ENCODE measurements at places on chromosomes 11 and 22.
A peak's percentile ranks its signal among the peaks of the same experiment; 100 is the strongest.

DNA sequence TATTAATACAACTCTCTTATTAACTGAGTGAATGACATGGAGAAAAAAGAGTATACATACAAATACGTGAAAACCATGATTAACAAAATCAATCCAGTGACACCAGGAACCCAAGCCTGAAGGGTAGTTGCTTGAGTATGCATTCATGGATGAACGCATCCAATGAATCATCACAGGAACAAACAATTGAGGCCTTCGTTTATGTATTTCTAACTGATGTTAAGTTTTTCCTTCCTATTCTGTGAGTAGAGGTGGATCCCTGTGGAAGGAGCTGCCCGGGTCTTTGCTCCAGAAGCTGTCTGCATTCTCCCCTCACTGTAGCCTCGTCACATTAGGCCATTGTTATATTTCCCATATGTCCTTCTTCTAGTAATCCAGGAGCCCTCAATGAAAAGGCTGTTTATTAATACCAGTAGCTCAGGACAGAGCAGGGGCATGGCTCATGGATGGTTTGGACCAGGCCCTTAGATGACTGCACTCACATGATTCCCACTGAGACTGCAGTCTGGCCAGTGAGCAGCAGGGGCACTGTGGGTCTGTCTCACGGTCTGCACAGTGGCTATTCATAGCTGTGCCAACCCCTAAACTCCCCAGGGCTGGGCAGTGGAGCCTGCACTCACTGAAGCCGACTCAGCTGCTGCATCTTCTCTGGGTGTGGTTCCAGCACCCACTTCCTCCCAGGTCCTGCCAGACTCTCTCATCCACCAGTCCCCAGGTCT is 128.1 kb upstream of the TOP3B start:
- DNase-seq = peak; percentile 62

DNA sequence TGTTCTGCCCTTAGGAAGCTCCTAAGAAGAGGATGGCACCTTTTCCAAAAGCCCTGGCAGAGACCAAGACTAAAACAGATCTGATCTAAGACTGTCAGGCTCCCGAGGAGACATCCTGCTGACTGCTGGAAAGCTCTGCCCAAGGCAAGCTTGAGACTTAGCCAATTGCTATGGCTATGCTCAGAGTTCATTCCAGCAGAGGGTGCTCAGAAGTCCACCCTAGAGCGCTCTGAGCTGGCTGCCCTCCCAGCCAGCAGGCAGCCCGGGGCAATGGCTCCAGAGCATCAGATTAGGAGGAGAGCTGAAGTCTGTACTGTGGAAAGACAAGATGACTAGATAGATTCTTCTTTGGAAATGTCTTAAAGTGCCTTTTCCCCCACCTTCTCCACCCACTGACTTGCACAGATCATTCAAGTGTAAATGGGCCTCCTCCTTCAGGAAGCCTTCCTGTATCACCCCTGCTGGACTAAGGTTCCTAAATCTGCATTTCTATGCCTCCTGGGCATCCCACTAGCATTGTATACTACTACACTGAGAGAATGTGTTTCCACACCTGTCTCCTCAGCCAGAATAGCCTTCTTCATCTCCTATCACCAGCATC is 23.4 kb downstream of the LRRC55 start:
- DNase-seq = no peak

DNA sequence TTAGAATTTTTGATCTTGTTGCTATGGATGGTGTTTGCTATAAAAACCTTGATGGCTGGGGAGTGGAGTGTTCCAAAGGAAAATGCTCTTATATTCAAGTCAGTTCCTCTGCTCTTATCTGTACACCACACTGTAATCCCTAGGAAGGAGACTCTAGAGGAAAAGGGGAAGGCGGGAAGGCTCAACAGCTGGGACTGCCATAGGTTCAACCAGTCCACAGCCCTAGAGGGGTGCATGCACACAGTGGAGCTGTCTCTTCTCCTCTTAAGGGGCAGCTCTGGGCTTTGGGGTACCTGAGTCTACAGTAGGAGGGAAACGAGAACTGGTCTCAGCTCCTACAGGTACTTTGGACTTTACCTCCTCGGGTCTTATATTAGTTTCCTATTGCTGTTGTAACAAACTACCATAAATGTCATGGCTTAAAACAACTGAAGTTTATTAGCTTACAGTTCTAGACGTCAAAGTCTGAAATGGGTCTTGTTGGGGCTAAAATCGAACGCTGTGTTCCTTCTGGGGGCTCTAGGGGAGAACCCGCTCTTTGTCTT is 77.2 kb upstream of the ZBED5 start:
- DNase-seq = no peak

GRCh38 chr22:41523464-41524221 is 20.6 kb downstream of the POLR3H start:
- DNase-seq = no peak

- DNase-seq = no peak
These were observed 2.5 kb downstream of the KCNJ4 start for GRCh38 chr22:38452373-38453065.

GRCh38 chr11:64694821-64695365 is 28.1 kb downstream of the NRXN2 start:
- no peak for DNase-seq

DNA sequence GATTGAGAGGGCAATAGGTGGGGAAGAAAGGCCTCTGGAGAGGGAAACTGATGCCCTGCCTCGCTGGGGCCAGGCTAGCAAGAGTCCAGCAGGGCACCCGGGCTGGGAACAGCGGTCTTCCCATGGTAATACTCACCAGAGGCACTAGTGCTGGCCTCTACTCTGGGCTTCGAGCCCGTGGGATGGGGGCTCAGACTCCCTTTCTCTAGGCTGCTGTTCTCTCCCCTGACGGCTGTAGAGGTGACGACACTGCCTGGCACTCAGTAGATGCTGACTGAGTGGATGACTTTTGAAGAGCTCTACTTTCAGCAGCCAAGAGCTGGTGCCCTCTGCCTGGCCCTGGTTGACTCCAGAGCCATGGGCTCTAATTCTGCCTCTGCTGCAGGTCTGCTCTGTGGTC is 818 bp upstream of the C1QTNF4 start:
- DNase-seq = no peak

DNA sequence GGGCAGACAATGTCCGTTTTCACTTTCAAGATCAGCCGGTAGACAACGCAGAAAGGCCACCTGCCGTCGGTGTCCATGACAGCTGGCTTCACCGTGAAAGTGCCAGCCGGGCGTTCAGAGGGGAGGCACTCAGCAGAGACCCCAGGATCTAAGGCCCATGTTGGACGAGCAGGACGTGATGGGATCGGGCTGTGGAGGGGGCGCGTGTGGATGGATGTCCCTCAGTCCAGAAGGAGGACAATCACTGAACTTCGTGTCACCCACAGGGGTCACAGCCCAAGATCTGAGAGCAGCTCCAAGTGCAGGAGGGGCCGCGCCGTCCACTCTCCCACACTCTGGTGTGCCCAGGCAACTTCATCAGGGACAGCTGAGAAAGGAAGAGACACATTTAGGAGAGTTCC is 164.4 kb downstream of the BRD1 start:
- DNase-seq = no peak

GRCh38 chr11:83815736-83816135 is 529.6 kb upstream of the CCDC90B start:
- DNase-seq = no peak

GRCh38 chr11:114319716-114320328 is 23.6 kb downstream of the NNMT start:
- DNase-seq = no peak

DNA sequence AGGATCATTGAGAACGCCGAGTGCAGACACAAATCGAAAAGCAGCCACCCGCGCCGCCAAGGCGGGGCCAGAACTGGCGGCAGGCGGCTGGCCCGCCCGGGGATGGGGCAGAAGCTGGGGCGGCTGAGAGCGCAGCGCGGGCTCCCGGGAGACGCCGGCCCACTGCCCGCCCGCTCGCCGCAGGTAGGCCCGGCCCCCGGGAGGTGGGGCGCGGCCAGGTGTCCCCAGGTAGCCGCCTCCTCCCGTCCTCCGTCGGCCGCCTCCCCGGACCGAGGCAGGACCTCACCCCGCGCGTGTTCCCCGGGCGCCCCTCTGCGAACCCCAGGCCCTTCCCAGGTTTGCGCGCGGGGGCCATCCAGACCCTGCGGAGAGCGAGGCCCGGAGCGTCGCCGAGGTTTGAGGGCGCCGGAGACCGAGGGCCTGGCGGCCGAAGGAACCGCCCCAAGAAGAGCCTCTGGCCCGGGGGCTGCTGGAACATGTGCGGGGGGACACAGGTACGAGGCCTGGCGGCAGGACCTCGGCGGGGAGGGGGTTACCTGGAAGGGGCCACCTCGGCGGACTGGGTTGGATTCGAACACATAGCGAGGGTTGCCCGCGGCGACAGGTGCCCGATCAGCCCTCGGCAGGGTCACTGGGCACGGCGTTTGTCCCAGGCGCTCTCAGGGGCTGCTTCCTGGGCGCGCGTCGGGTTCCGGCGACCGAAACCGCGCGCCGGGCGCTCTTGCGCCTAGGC is at the start of gene PRRG4:
PRRG4 (plus strand) TSS at position 248 of the 733 bp plus-strand sequence. CDS start 603 bp downstream, outside the sequence.
- peak; percentile 83 for DNase-seq

- DNase-seq = no peak
These were observed 12.3 kb downstream of the POU2AF1 start for GRCh38 chr11:111366560-111367410.

- no peak for DNase-seq
These were observed 1.2 kb upstream of the TMEM45B start for GRCh38 chr11:129814244-129815014.

- DNase-seq = no peak
These were observed 182.0 kb downstream of the CHST1 start for GRCh38 chr11:45483416-45483815.

Data from inflammatory macrophage (primary cell).